ENCODE measurements at places on chromosomes 13 and 19. TPM values are rescaled to one million over a fixed set of nuclear protein-coding genes. Genes with fewer than 3 reads are reported as not detected.

Gene SLC1A5
- 18.9 TPM for total RNA-seq

Gene CRTC1
- 14.1 TPM for total RNA-seq

Gene DNAJC15
- total RNA-seq = 8.3 TPM

Gene CCL25
- total RNA-seq = not detected

Gene CGB1
- total RNA-seq = not detected

Gene DLL3
- total RNA-seq = not detected

Gene ZNF625
- total RNA-seq = 4.4 TPM

Measured in natural killer cell (primary cell).